Lung (tissue), 17 donors: ENCODE measurements at places on chromosomes 2 and 18. TPM values are rescaled to one million over a fixed set of nuclear protein-coding genes. Genes with fewer than 3 reads are reported as not detected.

GRCh38 chr2:118442996-118443553 lies 354.8 kb downstream of the INSIG2 start:
- no peak overlapping the region for H3K4me3 ChIP-seq
- H3K4me1 ChIP-seq: no peaks in the 10 kb centered on the region
- DNase-seq: no peak
- H3K27me3 ChIP-seq: no peaks in the 10 kb centered on the region

GRCh38 chr2:99836690-99837605 lies 305.4 kb downstream of the AFF3 start:
- H3K27ac ChIP-seq: no peak overlapping the region
- H3K36me3 ChIP-seq: no peaks in the 10 kb centered on the region
- no peaks in the 10 kb centered on the region for H3K27me3 ChIP-seq

DNA sequence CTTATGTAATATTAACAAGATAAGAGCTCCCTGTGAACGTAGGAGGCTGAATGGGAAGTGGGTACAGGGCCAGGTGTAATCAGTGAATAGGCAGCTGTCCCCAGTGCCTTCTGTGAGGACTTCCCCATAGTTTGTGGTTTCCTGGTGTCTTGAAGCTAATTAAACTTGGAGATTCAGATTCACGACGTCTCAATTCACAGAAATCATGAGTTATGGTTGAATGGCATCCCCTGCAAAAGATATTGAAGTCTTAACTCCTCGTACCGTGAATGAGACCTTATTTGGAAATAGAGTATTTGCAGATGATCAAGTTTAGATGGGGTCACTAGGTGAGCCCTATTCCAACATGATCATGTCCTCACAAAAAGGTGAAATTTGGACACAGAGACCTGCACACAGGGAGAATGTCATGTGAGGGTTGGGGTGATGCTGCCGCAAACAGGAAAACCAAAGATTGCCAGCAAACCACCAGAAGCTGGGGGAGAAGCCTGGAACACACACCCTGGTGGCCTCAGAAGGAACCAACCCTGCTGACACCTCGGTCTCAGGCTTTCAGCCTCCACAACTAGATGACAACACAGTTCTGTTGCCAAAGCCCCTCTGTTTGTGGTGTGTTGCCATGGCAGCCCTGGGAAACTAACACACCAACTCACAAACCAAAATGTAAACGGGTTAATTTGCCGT lies 13.2 kb downstream of the ARL4C start:
- H3K4me1 ChIP-seq: no peaks in the 10 kb centered on the region
- no peak overlapping the region for H3K4me3 ChIP-seq
- H3K36me3 ChIP-seq: no peaks in the 10 kb centered on the region

- no peaks in the 10 kb centered on the region for H3K27me3 ChIP-seq
- no peaks in the 10 kb centered on the region for H3K36me3 ChIP-seq
Measured at GRCh38 chr2:207469943-207470729, 59.6 kb upstream of the CREB1 start.

DNA sequence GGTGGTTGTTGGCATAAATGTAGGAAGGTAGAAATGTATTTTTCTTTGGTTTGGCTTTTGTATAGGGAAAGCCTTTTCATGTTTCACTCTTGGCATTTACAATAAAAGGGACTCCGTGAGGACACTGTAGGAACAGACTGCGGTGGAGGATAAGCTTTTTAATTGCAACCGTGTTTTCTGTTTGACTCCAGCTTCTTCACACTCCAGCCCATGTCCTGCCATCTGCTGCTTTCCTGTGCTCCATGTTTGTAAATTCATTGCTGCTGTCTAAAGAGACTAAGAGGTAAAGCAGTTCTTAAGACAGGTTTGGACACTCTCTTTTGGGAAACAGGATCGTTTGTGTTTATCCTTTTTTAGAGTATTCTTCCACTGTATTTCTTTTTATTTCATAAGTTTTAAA lies 33.3 kb downstream of the WDR75 start:
- H3K27me3 ChIP-seq: no peaks in the 10 kb centered on the region
- no peaks in the 10 kb centered on the region for H3K4me1 ChIP-seq
- no peak overlapping the region for H3K27ac ChIP-seq
- H3K36me3 ChIP-seq: peaks cover 23% of the 10 kb centered on the region
- no peak overlapping the region for H3K4me3 ChIP-seq

DNA sequence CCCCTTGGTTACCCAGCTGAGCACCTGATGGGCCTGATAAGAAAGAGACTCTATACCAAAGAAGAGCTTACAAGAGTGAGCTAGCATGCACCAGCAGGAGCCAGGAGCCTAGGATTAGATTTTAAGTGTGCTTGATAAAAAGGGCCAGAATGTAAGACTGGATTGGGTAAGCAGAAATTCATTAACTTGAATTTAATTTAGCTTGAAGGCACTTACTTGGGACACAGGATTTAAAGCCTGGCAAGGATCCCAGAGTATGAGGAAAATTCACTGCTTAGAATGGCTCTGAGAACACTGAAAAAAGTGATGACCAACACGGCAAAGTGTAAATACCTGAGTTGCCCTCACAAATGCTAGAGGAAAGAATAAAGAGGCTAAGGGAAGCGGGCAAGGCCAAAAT lies 91.3 kb upstream of the RBBP8 start:
- H3K36me3 ChIP-seq: no peaks in the 10 kb centered on the region
- H3K4me1 ChIP-seq: peaks cover 4% of the 10 kb centered on the region
- no peak overlapping the region for H3K27ac ChIP-seq
- no peak for DNase-seq
- H3K4me3 ChIP-seq: no peak overlapping the region

GRCh38 chr2:58601017-58601416 lies 359.9 kb upstream of the FANCL start:
- no peak overlapping the region for H3K27ac ChIP-seq
- H3K36me3 ChIP-seq: no peaks in the 10 kb centered on the region
- H3K4me3 ChIP-seq: no peak overlapping the region
- H3K4me1 ChIP-seq: no peaks in the 10 kb centered on the region

DNA sequence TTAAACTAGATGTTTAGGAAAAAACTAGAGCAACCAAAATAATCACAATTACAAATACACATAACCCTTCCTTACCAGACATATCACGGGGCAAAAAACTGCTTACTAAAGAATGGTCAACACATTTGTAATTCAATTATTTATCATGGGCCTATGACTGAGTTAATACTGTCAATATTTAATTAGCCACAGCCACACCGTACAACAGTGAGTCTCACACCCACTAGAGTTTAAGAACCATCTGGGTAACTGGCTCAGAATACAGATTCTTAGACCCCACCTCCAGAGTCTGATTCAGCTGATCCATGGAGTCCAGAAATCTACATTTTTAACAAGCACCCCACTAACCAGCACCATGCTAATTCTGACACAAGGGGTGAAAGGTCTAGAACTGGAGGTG lies 14.8 kb downstream of the ATL2 start:
- H3K4me3 ChIP-seq: no peak overlapping the region
- H3K27me3 ChIP-seq: no peaks in the 10 kb centered on the region
- H3K36me3 ChIP-seq: no peaks in the 10 kb centered on the region
- no peak for DNase-seq
- H3K27ac ChIP-seq: no peak overlapping the region

DNA sequence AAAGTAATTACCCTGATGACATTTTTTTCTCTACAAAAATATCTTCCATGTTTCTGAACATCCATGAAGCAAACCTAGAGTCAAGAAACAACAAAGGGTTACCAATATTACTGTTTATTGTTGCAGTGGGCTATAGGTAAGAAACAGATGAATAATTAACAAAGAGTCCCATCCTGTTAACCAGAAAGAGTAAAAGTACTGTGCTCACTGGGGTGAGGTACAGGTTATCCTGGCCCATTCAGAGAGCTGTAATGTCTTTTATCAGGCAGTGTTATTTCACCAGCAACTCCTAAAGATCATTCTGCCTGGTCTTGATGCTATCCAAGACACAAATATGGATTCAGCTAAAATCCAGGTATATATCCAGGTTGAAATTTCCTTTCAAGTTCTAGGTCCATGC lies 754.9 kb downstream of the SATB2 start:
- no peaks in the 10 kb centered on the region for H3K36me3 ChIP-seq
- no peak for DNase-seq
- H3K27ac ChIP-seq: no peak overlapping the region
- H3K27me3 ChIP-seq: no peaks in the 10 kb centered on the region

DNA sequence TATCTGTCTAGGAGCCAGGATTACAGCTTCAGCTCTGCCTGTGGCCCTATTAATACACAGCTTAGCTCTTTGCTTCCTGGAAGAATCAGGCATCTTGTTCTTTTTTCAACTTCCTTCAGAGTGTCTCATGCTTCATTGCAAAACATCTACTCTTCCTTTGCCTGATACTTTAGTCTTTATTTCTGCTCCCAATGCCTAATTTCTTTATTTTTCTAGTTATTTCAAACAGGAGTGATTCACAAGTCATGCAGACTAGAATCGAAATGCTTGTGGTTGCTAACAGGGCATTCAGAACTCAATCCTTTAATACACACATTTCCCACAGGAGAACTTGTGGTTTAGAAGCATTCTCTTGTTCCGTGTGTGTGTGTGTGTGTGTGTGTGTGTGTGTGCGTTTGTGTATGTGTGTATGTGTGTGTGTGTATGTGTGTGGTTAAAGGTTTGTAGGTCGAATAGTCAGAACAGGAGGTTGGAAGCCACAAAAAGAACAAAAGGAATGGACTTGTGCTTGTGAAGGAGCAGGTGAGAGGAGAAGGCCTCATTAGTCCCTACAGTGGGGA lies 28.3 kb upstream of the INSIG2 start:
- no peak overlapping the region for H3K4me3 ChIP-seq
- no peak overlapping the region for H3K27ac ChIP-seq
- no peak for DNase-seq
- H3K4me1 ChIP-seq: no peaks in the 10 kb centered on the region

DNA sequence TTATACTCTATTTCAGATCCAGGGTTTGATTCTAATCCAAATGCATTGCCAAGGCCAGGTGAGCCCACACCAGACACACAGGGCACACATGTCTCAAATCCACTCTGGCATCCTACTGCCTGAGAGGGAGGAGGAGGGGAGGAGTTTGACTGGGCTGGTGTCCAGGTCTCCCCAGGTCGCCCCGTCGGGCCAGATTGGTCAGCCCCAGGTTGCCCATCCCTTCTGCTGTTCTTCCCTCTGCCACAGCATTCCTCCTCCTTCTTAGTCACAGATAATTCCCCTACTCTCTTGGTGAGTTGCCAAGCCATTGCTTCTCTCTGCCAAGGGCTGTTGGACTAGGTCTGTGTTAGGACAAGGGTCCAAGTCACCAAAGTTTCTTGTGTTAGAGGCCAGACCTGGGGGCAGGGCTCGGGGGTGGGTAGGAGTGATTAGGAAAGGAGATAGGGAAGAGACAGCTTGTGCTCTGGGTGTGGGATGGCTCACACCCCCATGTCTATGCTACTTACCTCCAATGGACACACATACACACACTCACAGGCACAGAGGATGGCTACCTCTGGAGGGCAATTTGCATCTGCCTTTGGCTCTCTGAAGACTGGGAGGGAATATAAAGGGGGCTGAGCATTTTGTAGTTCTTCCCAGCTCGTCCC lies 2.5 kb upstream of the EGR4 start:
- no peaks in the 10 kb centered on the region for H3K36me3 ChIP-seq
- no peak overlapping the region for H3K4me3 ChIP-seq
- H3K4me1 ChIP-seq: peaks cover 19% of the 10 kb centered on the region
- H3K27me3 ChIP-seq: peaks cover 27% of the 10 kb centered on the region

GRCh38 chr2:127261804-127262406 lies 32.0 kb downstream of the ERCC3 start:
- no peak overlapping the region for H3K4me3 ChIP-seq
- peak; percentile 30 for DNase-seq

DNA sequence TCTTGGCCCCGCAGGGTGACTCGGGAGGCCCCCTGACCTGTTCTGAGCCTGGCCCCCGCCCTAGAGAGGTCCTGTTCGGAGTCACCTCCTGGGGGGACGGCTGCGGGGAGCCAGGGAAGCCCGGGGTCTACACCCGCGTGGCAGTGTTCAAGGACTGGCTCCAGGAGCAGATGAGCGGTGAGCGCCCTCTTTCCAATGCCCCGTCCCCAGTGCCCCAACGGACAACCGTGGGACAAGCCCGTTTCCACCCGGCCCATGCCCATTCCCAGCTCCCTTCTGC lies 2.6 kb upstream of the CHRND start:
- H3K4me3 ChIP-seq: no peak overlapping the region
- H3K4me1 ChIP-seq: peaks cover 5% of the 10 kb centered on the region
- no peaks in the 10 kb centered on the region for H3K36me3 ChIP-seq
- H3K27ac ChIP-seq: no peak overlapping the region
- peaks cover 20% of the 10 kb centered on the region for H3K27me3 ChIP-seq
- DNase-seq: no peak

DNA sequence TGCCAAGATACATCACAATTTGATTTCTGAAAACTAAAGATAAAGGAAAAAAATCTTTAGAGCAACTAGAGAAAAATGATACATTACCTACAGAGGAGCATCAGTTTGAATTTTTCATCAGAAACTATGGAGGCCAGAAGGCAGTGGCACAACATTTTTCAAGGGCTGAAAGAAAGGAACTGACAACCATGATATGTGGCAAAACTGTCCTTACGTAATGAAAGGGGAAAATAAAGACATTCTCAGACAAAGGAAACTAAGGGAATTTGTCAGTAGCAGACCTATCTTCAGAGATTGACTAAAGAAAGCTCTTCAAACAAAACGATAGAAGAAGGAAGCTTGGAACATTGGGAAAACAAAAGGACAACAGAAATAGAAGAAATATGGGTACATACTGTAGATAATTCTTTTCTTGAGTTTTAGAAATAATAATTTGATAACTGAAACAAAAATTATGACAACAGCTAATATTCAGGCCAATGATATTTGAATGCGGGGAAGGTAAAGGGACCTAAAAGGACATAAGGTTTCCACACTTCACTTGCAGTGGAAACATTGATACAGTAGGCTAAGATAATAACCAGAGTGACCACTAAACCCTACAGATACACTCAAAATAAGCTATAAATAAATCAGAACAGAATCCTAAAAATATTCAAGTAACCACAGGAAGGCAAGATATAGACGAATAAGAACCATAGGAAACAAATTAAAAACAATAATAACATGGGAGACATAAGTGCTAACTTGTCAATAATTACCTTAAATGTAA lies 70.0 kb upstream of the NPAS2 start:
- no peaks in the 10 kb centered on the region for H3K36me3 ChIP-seq
- H3K4me3 ChIP-seq: no peak overlapping the region
- no peak overlapping the region for H3K27ac ChIP-seq
- no peaks in the 10 kb centered on the region for H3K4me1 ChIP-seq
- no peak for DNase-seq
- no peaks in the 10 kb centered on the region for H3K27me3 ChIP-seq

The ANKRD29 gene
- total RNA-seq: 38.4 TPM

The SLC8A1 gene
- total RNA-seq: 30.5 TPM

The RGPD4 gene
- 0.15 TPM for total RNA-seq

The RFX8 gene
- total RNA-seq: 0.58 TPM

The LIMS2 gene
- 22.2 TPM for total RNA-seq

The MC2R gene
- not detected for total RNA-seq

The SERPINB13 gene
- total RNA-seq: 0.20 TPM
